ENCODE measurements at places on chromosomes 7 and 10.

GRCh38 chr7:130732980-130733930 lies 752 bp downstream of the KLF14 start:
- no peak for DNase-seq

DNA sequence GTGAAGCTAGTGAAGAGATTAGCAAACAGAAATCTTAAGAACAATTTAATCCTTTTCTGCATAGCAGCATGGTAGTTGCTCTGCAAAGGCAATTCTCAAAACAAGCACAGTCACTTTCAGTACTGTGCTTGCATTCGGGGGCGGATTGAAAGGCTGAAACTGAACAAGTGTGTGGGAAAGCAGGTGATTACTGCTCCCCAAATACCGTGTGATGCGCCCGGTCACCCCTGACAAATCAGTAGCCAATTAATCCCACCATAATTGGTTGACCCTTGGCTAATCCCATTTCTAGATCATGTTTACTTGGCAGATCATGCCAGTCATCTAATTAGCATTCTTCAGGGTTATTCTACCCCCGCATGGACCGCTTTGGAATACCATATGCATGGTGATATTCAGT lies 76.5 kb upstream of the ADRB1 start:
- no peak for DNase-seq

GRCh38 chr10:46226232-46226631 lies 60.6 kb upstream of the ANTXRL start:
- DNase-seq: no peak

GRCh38 chr10:13865758-13866491 lies 279.2 kb downstream of the PRPF18 start:
- DNase-seq: peak; percentile 67

DNA sequence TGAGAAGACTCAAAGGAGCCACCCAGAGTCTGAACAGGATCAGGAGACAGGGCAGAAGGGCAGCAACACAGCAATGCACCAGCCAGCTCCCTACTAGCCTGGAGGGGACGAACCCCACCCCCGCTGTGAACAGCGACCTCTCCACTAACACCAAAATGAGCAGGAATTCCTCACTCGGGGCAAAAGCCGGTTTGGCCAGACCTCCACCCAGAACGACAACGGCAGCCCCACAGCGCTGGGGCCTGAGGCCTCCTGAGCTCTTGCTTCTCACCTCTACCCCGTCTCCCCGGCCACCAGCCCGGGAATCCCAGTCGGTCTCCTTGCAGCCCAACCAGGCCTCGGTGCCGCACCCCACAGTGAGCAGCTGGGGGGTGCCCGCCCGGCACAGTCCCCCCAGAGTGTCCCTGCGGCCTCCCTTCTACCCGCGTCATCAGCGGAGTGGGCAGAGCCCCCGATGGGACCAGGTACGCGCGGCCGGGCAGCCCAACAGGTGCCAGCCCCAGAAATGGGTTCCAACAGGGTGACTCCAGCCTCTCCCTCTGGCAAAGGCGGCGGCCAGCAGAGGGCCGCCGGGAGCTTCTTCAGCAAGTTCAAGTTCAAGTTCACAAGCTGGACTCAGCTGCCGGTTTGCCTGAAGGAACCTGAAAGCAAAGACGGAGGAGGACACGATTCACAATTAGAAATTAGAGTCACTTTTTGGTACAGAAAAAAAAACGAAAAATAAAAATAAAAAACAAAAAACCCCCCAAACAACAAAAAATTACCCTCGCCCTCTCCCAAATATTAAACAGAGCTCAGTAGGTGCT lies 129.0 kb downstream of the MARCHF5 start:
- peak; percentile 30 for DNase-seq

GRCh38 chr7:106915873-106916272 lies 50.8 kb downstream of the PIK3CG start:
- no peak for DNase-seq

DNA sequence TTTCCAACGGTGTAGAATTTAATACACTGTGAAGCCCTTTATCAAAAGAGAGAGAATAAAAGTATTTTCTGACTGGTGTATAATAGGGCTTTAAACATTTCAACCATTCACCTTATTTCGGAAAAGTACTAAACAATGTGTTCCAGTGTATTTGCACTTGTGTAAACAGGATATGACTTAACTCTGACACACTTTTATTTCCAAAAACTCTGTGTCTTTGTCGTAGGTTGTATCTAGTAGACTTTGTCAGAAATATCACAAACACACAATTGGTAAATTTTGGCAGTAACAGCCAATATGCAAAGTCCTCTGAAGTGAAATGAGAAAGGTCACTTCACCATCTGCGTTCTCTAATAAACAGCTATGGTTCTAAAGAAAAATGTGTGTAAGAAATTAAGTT lies 10.3 kb upstream of the TSPAN13 start:
- DNase-seq: peak; percentile 31

GRCh38 chr7:50397320-50397970 lies 52.7 kb downstream of the FIGNL1 start:
- DNase-seq: no peak

GRCh38 chr7:47609803-47610452 lies 28.0 kb upstream of the TNS3 start:
- DNase-seq: peak; percentile 97

DNA sequence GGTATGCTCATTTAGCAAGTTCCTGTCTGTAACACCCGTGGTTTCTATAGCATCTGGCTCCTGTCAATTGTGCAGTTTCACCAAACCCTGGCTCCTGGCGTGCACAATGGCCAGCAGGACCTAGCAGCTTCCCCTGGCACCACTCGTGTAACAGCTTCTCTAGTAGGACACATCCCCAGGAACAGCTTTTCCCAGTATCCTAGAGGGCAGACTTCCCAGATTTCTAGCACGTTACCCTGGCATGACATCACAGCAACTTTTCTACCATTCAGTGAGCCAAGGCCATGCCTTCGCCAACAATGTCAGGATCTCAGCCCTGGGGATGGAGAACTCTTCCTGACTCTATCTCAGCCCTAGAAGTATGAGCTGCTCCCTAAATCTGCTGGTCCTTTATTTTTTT lies 6.5 kb downstream of the YME1L1 start:
- DNase-seq: peak; percentile 5

- peak; percentile 78 for DNase-seq
Measured at GRCh38 chr7:45921699-45922519, 837 bp upstream of the IGFBP3 start.

DNA sequence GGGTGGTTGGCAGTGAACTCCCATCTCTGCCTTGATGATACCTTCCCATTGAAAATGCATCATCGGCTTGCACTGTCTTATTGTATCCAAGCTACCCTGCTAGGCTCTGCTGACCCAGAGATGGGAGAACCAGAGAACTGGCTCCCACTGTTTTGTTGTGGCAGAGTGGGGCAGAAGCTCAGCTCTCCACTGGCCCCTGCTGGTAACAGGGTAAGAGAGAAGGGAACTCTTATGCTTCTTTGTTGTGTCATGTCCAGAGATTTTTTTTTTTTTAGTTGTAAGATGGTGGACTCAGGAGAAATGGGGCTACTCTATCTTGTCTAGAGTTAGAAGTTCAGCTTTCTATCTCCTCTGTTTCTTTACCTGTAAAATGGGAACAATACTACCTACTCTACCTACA lies 100.5 kb upstream of the SDK1 start:
- DNase-seq: peak; percentile 49

GRCh38 chr7:47323904-47324303 lies 258.0 kb downstream of the TNS3 start:
- DNase-seq: no peak

DNA sequence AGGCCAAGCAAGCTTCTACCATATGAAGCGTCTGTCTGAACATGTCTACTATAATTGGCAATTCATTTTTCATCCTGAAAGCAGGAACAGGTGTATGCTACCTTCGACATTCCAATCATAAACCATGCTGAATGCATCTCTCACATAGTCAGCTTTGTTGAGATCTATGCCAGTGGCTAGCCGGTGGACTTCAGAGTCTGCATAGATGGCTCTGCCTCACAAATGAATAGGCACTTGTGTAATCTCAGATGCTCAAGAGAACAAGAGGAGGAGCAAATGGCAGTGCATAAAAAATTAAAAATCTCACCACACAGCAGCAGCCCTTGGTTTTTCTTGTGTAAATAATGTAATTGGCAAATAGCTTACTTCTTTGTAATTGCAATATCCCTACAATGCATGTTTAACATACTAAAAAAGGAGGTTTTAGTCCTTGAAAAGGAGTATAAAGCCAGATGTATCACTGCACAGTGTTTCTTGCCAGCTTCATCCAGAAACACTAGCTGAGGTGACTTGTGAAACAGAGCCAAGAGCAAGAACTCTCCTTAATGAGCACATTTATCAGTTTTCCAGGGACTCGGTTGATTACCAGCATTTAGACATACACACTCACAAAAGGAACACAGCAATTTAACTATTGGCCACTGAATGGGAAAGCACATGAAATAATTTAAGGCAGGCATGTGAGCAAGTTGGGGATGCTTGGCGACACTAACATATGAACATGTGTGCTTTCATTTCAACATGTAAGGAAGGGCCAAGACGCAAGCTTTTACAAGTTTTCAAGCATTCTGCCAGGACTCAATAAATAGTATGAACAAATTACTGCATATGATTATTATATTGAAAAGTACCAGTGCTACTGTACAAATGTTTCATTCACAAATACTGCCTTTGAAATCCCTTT lies 249.9 kb upstream of the PLXNA4 start:
- DNase-seq: no peak

- no peak for DNase-seq
Measured at GRCh38 chr7:45606050-45606449, 31.9 kb downstream of the ADCY1 start.

- DNase-seq: no peak
Measured at GRCh38 chr10:60643874-60644273, 134.4 kb upstream of the CDK1 start.

- DNase-seq: peak; percentile 78
Measured at GRCh38 chr7:79927116-79927515, 207.5 kb upstream of the GNAI1 start.

GRCh38 chr7:157459966-157460365 lies 123.2 kb downstream of the DNAJB6 start:
- no peak for DNase-seq

GRCh38 chr10:49080071-49080470 lies 35.3 kb downstream of the VSTM4 start:
- peak; percentile 34 for DNase-seq

DNA sequence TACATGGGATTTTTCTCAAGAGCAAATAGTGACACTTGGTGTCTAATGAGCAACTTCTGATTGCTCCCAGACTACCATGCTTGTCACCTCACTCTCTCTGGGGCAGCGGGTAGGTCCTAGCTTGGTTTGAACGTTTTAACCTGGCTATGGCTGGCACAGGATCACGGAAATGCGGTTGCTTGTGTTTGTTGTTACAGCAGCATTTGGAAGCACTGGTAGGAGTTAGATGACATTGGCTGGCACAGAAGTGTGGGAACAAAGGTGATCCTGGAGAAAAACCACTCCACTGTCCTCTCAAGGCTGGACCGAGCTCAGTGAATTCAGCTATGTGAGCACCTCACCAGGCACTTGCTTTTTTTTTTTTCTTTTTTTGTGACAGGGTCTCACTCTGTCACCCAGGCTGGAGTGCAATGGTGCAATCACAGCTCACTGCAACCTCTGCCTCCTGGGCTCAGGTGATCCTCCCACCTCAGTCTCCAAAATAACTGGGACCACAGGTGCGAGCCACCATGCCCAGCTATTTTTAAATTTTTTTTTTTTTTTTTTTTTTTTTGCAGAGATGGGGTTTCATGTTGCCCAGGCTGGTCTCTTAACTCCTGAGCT lies 3.5 kb upstream of the PFKFB3 start:
- no peak for DNase-seq

All from fibroblast of the aortic adventitia (primary cell).